ENCODE measurements at places on chromosomes 5 and 9.

- no peak for DNase-seq
Measured at GRCh38 chr9:89722712-89723111, 117.9 kb downstream of the GADD45G start.

DNA sequence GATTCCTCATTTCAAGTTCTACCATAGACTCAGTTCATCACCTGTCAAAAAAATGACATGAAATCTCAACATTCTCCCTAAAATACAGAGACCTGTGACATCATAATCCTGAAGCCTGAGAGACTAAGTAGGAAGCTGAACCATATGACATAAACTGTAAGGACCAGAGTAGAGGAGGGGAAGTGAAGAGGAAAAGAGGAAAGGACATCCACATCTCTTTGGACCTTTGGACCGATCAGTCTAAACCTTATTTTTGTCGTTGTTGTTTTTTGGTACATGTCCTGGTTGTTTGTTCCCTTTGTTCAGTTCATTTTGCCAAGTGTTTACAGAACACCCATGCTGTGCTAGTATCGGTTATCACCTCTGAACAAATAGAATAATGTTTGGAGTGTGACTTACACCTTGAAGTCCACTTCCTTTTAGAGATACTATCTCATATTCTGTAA lies 41.9 kb downstream of the LURAP1L start:
- DNase-seq, result no peak

GRCh38 chr5:439636-440035 lies 3.3 kb upstream of the EXOC3 start:
- DNase-seq, result no peak

GRCh38 chr5:73652391-73652790 lies 26.4 kb downstream of the ARHGEF28 start:
- no peak for DNase-seq

DNA sequence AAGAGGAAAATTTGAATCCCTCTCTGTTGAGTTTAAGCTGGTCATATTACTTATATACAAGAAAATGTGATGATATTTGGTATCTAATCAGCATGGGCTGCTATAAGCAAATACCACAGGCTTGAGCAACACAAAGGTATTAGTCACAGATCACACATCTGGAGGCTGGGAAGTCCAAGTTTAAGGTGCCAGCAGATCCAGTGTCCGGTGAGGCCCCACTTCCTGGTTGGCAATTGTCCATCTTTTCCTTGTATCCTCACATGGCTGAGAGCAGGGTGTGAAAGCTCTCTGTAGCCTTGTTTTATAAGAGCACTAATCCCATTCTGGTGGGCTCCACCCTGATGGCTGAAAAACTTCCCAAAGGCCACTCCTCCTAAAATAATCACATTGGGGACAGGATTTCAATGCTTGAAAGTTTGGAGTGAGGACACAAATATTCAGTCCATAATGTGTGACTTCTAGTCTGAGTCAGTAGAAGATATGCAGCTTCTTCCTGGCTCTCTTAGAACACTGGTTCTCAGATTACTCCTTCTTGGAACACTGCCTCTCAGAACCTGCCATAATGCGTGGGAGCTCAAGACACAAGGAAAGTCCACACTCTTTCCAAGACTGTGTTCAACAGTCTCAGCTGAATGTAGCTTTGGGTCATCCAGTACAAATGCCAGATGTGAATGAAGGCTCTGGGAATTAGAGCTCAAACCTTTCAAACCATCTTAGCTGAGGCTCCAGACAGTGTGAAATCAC lies 124.1 kb downstream of the PRDM9 start:
- no peak for DNase-seq
